Left lobe of liver (tissue), 2 donors: ENCODE measurements at places on chromosomes 4 and X.

DNA sequence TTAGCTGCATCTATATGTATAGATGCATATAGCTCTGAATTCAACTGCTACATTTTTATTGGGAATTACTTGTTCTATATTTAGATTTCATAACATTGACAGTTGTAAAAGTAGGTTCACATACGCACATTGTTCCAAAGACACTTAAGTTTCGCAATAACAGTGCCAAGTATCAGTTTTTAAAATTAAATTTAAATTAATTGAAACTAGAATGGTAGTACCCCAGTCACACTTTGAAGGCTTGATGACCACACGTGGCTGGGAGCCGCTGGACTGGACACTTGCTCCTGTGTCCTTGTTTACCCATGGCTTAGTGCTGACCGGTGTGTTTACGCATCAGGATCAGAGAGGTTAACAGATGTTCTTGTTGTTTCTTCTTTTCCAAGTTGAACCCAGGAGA is 140.7 kb upstream of the PSAPL1 start:
- no peak for DNase-seq

- no peak for DNase-seq
Measured at GRCh38 chr4:78081541-78081940, 24.4 kb downstream of the FRAS1 start.

DNA sequence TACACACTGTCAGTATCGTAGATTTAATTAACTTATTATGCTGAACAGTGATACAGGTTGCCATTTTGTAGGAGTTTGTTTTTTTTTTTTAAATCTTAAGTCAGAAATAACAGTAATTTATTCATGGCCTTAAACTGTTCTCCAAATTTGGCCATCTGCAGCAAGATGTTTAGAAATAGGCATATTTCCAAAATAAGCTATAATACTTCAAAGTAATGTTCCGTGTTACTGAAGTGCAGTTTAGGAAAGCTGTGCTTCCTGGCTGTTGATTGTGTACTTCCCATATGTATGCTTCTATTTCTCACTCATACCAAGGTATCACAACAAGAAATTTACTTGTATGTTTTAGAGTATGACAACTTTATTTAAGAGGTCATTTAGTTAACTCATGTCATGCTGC is 28.9 kb downstream of the CPEB2 start:
- no peak for DNase-seq

GRCh38 chr4:106496061-106496460 is 127.5 kb upstream of the GIMD1 start:
- no peak for DNase-seq

DNA sequence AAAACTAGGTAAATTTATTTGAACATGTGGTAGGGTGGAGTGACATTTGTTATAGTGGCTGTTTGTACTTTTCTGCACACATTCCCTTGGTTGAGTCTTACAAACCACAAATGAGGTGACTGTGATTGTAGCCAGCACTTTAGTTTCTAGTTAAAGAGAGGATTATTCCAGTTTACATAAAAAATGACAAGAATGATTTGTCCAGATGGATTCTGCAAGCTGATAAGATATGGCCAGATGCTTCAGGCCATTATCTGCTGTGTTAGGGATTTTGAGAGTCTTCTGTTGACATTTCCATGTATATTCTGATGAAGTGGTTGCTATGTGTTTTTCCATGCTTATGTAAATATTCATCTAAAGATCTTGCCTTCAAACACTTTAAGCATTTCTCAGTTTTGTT is 31.0 kb upstream of the PDE5A start:
- DNase-seq = no peak

- no peak for DNase-seq
Measured at GRCh38 chr4:42302348-42302747, 94.9 kb upstream of the SHISA3 start.

DNA sequence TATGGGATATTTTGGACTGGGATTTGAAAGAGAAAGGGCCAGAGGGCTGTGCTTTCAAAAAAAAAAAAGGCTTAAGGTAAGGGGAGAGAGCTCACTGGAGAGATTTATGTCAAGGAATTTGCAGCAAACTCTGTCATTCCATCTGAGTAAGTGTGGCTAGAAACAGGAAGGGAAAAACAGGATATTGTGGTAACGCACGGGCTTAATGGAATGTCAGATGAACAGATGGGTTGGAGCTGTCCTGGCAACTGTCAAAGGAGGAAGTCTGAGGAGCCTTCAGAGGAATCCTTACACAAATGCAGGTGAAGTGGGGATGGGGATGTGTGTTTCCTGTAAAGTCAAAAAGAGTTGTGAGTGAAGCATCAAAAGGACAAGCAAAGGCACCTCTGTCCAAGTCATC is 15.1 kb upstream of the NKX3-2 start:
- no peak for DNase-seq

DNA sequence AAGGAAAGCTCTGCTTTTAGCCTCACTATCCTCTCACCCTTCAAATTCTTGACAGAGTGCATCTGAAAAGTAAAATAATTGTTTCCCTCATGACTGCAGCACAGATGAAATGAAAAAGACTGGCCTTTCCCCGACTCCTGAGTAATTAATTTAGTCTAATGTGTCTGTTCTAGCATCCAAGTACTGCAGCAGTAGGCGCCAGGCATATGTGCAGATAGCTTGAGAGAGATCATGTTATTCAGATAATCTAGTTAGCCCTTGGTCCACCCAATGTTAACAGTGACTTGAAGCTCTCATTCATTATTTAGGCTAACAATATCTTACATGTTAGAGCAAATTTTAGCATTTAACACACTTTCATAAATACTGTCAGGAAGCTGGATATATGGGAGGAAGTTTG is 54.0 kb downstream of the MAP9 start:
- DNase-seq = no peak

DNA sequence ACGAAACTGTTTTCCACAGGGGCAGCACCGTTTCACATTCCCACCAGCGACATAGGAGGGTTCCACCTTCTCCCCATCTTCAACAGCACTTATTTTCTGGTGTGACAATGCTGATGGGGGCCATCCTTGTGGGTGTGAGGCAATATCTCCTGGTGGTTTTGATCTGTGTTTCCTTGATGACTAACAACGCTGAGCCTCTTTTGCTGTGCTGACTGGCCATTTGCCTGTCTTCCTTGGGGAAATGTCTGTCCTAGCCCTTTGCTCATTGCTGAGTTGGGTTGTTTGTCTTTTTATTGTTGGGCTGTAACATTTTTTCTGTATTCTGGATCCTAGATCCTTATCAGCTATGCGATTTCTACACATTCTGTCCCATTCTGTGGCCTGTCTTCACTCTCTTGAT is 33.7 kb downstream of the ATP2B3 start:
- no peak for DNase-seq
